NCI-H526 treated with DMSO at 0.1 percent for 48 hours (cell line): ENCODE measurements at places on chromosomes 4 and X.

GRCh38 chrX:115350711-115351381, 61.3 kb downstream of the LUZP4 start:
- no peak for DNase-seq

DNA sequence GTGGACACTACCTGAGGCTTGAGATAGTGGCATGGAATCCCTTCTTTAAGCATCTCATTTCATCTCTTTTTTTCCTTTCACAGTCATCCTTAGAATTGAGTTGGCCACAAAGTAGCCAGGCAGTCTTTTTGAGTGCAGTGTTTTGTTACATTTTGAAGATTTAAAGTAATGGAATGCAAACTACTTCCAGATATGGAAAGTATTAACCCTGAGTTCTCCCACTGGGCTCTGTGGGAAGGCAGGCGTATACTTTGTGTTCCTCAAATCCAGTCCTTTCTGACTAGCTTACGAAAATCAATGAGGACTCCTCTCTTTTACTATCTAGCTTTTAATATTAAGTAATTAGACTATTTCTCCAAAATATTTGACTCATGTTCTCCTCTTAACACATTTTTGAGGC, 29.9 kb downstream of the PCDH10 start:
- no peak for DNase-seq

DNA sequence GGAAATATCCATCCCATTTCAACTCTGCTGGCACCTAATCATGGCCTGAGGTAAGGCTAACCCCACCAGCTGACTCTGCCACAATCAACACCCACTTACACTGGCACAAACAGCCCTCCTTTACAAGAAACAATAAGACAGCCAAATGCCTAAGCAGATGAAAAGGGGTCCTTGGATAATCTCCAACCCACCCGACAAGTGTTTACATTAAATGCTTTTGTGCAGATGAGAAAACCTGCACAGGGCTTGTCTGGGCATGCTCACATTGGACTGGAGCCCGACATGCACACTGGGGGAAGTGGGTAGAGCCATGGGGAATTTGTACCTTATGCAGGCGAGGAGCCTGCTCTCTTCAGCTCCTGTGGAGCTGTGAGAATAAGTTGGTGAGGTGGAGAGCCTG, 138.9 kb upstream of the ITM2A start:
- no peak for DNase-seq

DNA sequence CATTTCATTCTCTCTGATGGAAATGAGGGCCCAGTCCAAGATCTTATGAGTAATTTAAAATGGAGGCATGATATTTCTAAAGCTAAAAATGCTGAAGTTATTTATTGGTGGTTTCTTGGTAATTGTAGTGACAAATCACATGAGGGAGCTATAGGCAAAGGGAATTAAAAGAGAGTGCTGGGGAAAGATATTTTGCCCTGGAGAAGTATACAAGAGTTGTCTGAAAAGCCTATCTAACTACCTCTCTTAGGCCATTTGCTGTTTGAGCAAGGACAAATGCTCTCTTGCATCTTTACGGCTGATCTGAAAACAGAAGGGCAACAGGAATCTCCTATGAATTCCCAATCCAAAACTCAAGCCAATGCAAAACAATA, 89.4 kb downstream of the FMR1NB start:
- DNase-seq, result no peak

DNA sequence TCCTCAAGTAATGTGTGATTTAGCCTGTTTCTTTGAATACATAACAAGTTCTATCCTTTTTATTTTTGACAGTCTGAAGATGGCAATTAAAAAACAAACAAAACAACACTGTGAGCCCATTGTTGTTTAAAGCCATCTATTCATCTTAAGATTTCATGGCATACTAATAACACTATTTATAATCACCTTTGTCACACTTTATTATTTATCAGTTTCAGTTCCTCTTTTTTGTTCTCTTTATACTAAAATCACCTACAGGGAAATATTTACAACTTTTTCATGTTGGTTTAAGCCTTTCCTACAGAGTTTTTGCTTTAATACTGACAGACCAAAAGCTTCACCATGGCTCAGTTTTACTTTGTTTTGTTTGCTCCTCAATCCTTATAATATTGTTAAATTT, 247.4 kb upstream of the CTSO start:
- DNase-seq, result no peak

- no peak for DNase-seq
These were observed 1066.9 kb upstream of the PCDH7 start for GRCh38 chr4:29653221-29653620.

DNA sequence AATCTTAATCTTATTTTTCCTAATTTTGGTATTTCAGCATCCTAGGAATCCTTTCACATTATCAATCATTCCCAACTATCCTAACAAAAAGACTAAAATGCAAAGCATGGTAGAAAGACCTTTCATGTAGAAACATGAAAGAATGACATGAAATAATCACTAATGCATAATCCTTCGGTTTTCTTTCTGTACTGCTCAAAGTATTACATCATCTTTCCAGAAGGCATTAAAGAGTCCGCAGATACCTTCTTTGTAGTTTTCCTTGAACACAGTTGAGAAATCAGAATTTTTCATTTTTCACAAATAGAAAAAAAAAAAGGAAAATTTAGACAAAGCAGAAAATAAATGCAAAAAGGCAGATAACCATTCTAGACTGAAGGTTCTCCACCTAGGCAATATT, 11.5 kb downstream of the RCHY1 start:
- no peak for DNase-seq

DNA sequence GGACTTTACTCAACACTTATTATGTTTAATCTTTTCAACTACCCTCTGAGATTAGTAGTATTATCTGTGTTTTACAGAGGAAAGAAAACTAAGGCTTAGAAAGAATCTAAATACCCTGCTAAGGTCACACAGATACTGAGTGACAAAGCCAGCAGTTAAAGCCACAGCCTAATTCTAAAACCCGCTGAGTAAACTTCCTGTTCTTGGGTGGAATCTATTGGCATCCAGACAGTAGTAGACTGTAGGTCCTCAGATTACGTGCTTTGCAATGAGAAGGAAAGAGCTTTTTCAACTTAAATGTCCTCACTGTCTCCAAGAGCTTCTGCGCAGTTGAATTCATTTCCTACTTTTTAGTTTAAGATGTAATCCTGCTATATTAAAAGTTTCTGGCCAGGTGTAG, 126.0 kb downstream of the TENM3 start:
- no peak for DNase-seq

- DNase-seq, result no peak
These were observed 12.2 kb upstream of the PGRMC2 start for GRCh38 chr4:128299848-128300247.

DNA sequence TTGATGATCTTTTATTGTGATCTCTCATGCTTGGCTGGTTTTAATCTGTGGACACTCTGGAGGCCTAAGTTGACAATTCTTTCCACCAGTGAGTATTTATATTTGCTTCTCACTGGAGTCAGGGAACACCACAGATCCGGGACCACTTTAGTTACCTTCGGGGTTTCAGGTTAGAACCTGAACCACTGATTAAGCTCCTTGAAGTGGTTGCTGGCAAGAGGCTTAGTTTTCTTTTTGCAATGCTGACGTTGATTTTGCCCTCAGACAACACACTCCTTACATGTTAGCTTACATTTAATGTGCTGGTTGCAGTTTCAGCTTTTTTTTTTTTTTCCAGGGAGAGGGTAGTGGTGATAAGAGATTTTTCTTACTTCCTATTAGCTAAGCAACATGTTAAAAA, 10.5 kb upstream of the ZNF330 start:
- DNase-seq, result no peak

- DNase-seq, result no peak
These were observed 80.8 kb downstream of the HMGN5 start for GRCh38 chrX:81120936-81121371.
